ENCODE measurements at places on chromosomes 12 and 14.

- DNase-seq: no peak
Measured at GRCh38 chr12:124764870-124765580, 98.6 kb downstream of the SCARB1 start.

DNA sequence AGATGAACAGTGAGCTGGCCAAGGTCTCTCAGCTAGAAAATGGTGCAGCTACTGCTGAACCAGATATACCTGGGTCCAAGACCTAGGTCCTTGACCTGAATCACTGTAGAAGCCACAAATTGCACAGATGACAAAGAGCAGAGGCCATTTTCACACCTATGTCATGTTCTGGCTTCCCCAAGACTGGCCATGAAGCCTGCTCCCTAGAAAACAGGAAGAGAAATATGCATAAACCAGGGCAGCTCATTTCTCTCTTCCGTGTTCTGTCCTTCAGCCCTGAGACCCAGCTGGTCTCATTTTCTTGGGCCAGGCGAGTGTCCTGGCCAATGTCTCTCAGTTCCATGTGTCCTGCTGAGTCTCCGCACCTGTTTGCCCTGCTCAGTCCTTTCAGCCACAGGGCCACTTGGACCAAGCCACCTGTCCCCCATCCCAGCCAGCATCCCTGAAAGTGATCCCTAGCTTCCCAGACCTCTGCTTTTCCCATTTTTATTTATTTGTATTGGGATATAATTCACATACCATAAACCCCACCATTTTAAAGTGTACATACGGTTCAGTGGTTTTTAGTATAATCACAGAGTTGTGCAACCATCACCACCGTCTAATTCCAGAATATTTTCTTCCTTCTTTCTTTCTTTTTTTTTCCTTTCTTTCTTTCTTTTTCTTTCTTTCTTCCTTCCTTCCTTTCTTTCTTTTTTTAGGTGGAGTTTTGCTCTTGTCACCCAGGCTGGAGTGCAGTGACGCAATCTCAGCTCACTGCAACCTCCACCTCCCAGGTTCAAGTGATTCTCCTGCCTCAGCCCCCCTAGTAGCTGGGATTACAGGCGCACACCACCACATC is 27.0 kb downstream of the P2RX7 start:
- DNase-seq: no peak

DNA sequence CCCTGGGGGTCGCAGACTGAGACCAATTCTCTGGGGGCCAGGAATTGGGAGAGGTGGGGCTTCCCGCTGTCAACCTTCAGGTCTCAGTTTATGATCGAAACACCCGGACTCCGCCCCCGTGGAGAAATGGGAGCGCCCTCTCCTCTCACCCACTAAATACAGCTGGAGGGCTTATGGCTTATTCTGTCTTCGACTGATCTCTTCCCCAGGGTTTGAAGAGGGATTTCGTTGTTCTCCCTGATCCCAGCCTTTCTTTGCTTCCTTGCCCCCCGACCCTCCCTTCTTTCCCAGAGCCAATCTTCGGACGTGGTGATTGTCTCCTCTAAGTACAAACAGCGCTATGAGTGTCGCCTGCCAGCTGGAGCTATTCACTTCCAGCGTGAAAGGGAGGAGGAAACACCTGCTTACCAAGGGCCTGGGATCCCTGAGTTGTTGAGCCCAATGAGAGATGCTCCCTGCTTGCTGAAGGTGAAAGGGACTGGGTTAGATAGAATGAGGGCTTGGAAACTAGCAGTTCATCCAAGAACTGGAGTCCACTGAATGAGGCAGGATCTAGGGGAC is 607 bp downstream of the OS9 start:
- DNase-seq: no peak

- DNase-seq: no peak
Measured at GRCh38 chr14:100440207-100440631, 117.1 kb downstream of the SLC25A47 start.

DNA sequence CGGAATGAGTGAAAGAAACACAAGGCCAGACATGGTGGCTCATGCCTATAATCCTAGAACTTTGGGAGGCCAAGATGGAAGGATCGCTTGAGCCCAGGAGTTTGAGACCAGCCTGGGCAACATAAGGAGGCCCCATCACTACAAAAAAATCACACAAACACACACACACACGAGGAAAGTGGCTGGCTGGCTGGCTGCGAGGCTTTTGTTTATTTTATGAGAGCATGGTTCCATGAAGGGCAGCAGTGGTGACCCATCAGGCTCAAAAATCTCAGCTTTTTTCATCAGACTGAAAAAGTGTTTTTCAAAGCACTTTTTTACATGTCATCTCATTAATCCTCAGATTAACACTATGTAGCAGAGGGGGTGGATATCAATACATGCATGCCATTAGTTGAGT is 27.7 kb downstream of the VDR start:
- no peak for DNase-seq

DNA sequence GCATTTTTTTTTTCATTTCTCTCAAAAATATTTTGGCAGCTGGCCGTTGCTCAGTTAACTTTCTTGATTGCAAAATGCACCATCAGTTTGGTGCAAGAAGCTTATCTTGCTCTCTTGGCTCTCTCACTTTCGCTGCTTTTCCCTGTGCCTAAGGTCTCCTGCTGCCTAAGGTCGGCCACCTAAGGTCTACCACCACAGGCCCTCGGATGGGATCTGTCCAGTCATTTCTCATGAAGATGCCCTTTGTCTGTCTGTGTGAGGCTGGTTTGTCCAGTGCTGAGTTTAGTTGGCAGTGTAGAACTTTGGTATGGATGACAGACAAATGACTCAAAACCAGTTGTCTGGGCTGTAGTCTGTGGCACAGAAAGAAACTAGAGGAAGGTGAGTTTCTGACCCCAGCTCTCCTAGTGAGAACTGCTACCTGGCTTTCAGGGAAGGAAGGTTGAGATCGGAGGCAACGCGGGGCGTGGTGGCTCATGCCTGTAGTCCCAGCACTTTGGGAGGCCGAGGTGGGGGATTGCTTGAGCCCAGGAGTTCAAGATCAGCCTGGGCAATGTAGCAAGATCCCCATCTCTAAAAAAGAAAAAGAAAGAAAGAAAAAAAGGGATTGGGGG is 2.6 kb downstream of the MLXIP start:
- DNase-seq: no peak

DNA sequence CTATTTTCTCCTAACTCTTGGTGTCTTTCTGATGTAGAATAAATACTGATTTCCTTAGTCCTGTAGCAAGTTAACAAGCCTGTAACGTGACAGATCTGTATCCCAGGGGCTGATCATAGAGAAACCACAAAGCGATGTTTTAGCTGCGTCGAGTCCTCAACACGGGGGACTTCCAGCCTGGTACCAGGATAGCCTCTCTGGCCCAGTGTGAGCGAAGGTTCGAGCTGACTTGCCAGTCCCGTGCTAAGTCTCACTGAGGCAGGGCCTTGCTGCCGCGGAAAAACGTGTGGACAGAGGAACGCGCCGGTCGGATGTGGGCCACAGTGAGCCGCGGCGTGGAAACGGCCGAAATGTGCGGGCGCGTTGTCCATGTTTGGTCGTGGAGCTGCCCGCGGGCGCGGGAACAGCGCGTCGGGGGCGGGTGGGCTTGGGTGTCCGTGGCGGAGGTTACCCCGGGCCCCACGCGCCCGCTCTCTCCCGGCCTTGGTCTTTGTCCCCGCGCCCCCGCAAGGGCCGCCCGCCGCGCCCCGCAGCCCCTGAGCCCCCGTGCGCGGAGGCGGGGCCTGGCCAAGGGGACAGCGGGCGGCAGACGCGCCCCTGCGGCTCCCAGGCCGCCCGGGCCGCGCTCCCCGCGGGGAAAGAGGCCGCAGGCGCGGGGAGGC is 531 bp upstream of the EML1 start:
- DNase-seq: no peak

GRCh38 chr14:77303417-77304156 is 17.1 kb downstream of the POMT2 start:
- no peak for DNase-seq

DNA sequence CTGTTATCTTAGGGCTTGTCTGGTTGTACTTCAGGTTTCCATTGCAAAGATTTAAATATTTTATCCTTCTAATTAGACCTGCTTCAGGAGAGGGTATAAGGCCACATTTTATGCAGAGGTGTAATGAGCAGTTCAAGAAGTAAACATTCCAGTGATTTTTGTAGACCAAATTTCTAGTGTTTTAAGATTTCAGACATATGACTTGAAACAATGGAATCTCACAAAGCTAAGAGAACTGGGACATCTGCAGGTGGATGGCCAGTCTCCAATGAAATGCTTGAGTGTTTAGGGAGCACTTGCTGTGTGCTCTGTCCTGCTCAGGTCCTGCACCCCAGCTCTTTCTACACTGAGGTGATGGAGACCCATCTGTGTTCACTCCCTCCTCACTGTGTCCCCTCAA is 7.9 kb downstream of the C14orf132 start:
- DNase-seq: no peak

GRCh38 chr12:126747530-126748149 is 1519.3 kb upstream of the TMEM132C start:
- no peak for DNase-seq

DNA sequence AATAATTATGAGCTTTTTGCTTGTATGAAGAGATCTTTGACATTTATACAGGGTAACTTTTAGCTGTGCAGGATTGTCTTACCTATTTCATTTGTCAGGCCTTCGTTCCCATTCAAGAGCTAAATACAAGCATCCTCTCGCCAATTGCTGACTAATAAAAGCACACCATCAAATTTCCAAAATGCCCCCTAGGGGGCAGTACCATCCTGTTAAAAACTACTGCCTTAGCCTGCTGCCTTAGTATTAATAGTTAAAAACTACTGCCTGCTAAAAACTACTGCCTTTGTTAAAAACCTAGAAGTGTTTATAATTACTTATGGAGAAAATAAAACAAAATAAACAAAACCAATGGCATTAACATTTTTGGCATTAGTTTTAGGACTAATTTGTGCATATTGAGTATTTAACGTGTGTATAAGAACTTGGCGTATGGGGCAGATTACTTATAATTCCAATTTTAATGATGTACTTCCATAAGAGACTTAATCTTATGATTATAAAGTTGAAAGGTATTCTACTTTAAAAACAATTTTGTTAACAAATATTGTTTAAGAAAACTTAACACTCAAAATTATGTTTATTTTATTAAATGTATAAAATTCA is 3.0 kb upstream of the IFI27L2 start:
- no peak for DNase-seq

DNA sequence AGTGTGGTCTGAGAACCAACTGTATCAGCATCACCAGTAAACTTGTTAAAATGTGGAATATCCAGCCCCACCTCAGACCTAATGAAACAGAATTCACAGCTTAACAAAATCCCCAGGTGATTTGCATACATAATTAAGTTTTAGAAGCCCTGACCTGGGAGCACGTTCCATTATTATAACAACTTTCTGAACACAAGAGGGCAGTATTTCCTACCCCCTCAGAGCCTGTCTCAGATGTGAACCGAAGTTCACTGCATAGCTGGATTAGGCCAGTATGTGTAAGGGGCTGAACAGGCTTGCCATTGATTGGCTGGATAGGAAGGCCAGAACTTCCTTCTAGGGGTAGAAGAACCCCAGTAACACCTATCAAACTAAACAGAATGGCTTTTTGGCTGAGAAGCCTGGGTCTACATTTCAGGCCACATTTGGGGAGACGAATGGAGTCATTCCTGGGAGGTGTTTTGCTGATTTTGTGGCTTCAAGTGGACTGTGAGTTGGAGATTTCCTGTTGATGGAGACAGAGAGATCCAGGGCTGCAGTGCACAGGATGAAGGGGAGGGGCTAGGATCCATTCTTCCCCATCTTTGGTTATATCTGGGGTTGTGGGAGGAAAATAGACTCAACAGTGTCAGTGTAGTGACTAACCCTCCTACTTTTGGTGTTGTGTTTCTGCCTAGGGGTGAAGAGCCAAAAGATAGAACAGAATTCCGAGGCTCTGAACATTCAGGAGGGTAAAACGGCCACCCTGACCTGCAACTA is 94.7 kb upstream of the OR4E1 start:
- DNase-seq: no peak

GRCh38 chr14:77574446-77575115 is 41.9 kb downstream of the SPTLC2 start:
- DNase-seq: no peak

All from esophagus squamous epithelium (tissue), 5 donors.